SW 1271 (cell line): ENCODE measurements at places on chromosomes 4 and X.

GRCh38 chr4:143212566-143212965 is 27.8 kb downstream of the USP38 start:
- no peak for DNase-seq

DNA sequence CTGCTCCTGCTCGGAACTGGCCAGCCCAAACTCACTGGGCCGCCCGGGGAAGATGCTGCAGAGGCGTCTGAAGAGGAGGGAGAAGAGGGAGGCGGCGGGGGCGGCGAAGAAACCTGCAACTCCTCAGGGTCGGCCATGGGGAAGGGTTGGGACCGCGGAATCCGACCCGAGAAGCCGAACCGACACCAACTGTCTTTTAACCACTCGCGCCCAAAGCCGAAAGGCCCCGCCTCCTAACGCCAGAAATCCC is at the start of gene C4orf46:
C4orf46 (minus strand) TSS at position 223 of the 250 bp plus-strand sequence; CDS start at position 137, 86 bp downstream.
- no peak for DNase-seq

DNA sequence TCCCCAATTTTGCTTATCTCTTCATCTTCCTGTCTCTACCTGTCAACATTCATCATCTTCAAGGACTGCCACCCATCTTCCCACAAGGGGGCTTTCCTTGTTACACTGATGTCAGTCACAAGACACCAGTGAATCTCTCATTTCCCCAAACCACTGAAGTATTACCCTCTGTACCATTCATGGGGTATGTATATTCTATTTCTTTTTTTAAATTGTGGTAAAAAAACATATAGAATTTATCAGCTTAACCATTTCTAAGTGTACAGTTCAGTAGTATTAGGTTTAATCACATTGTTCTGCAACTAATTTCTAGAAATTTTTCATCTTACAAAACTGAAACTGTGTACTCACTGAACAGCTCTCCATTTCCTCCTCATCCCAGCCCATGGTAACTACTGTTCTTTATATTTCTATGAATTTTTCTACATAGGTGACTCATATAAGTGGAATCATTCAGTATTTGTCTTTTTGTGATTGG is 98.6 kb downstream of the LARP7 start:
- no peak for DNase-seq

DNA sequence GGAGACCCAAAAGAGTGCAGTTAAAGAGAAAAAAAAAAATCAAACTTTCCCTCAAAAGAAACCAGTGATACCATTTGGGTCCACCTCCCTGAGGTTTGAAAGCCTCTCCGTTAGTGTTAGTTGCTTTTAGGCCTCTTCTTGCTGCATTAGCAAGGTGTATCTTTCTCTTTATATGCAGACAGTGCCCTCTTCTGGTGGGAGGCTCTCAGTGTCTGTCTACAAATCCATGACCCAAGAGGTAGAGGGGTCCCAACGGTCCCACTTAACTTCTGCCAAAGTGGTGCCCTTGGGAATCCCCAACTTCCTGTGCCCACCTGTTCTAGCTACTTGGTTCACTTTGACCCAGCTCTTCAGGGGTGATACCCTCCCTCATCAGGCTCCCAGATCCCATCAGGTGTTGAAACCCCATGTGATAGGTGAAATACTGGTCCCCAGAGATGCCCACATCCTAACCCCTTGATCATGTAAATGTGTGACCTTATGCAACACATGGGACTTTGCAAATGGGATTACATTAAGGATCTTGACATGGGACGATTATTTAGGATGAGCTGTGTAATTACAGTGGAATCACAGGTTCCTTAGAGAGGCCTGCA is 63.7 kb upstream of the CD99 start:
- DNase-seq: no peak

- no peak for DNase-seq
These were observed 3.8 kb upstream of the ZCCHC4 start for GRCh38 chr4:25308761-25309160.
